ENCODE measurements at places on chromosomes 1 and 21. TPM values are rescaled to one million over a fixed set of nuclear protein-coding genes. Genes with fewer than 3 reads are reported as not detected.

The SPRR5 gene
- total RNA-seq = not detected

The BACE2 gene
- total RNA-seq = 65.1 TPM

The WNT4 gene
- 2.5 TPM for total RNA-seq

The LCK gene
- total RNA-seq = 4.2 TPM

The C1orf210 gene
- total RNA-seq = 97.8 TPM

The SMPDL3B gene
- 62.4 TPM for total RNA-seq

The SELP gene
- 1.5 TPM for total RNA-seq

The APCS gene
- not detected for total RNA-seq

The SLC41A1 gene
- total RNA-seq = 4.4 TPM

The RNF19B gene
- 77.3 TPM for total RNA-seq

The MXRA8 gene
- 20.7 TPM for total RNA-seq

The SLC2A1 gene
- total RNA-seq = 82.7 TPM

The KCNJ9 gene
- not detected for total RNA-seq

The ASCL5 gene
- total RNA-seq = not detected

The DISP3 gene
- total RNA-seq = 0.31 TPM

The TCP10L gene
- not detected for total RNA-seq

The HSD3B2 gene
- total RNA-seq = 16.6 TPM

The AMPD1 gene
- total RNA-seq = 0.82 TPM

The ADAMTSL4 gene
- total RNA-seq = 9.5 TPM

The WNT9A gene
- total RNA-seq = 2.2 TPM

The AMY1C gene
- total RNA-seq = not detected

The PLA2G2F gene
- 0.11 TPM for total RNA-seq

The TRIM58 gene
- 3.9 TPM for total RNA-seq

The PPM1J gene
- total RNA-seq = 1.2 TPM

The CD1B gene
- not detected for total RNA-seq

The HSPA6 gene
- 0.64 TPM for total RNA-seq

The AADACL3 gene
- total RNA-seq = not detected

The RHD gene
- total RNA-seq = not detected

The LGR6 gene
- total RNA-seq = 1.9 TPM

The INKA2 gene
- 6.2 TPM for total RNA-seq

The FHAD1 gene
- 1.3 TPM for total RNA-seq

The LDLRAD2 gene
- 0.39 TPM for total RNA-seq

The PAQR6 gene
- total RNA-seq = 1.8 TPM

The NECTIN4 gene
- 6.1 TPM for total RNA-seq

The TFF1 gene
- 208 TPM for total RNA-seq

The TOMM20 gene
- 108 TPM for total RNA-seq

The MSH4 gene
- total RNA-seq = 0.45 TPM

The CRYAA gene
- not detected for total RNA-seq

The CAMK1G gene
- total RNA-seq = not detected

The TTC24 gene
- total RNA-seq = not detected

The SMCP gene
- not detected for total RNA-seq
